Hair follicular keratinocyte (primary cell): ENCODE measurements at places on chromosomes 11 and 22. TPM values are rescaled to one million over a fixed set of nuclear protein-coding genes. Genes with fewer than 3 reads are reported as not detected.

Gene MPEG1
- total RNA-seq, result not detected in 2 replicates

Gene KRTAP5-9
- total RNA-seq, result not detected in 2 replicates

Gene SCUBE1
- not detected in 2 replicates for total RNA-seq

Gene PHLDA2
- total RNA-seq, result 70.2 and 78.2 TPM in 2 replicates
